ENCODE measurements at places on chromosomes 1 and 21. TPM values are rescaled to one million over a fixed set of nuclear protein-coding genes. Genes with fewer than 3 reads are reported as not detected.

GRCh38 chr1:18203645-18204044 is 96.0 kb downstream of the IGSF21 start:
- DNase-seq: no peak

- DNase-seq: peak; percentile 78
These were observed at the start of gene SAMD11 for GRCh38 chr1:923131-923990. TSS of gene SAMD11 (plus strand) at chr1:923923. CDS start at chr1:924432, 509 bp downstream.

- DNase-seq: no peak
These were observed 9.4 kb upstream of the GNL2 start for GRCh38 chr1:37605061-37605650.

GRCh38 chr1:114750780-114751179 is 7.0 kb downstream of the CSDE1 start:
- peak; percentile 88 for DNase-seq

GRCh38 chr1:154000420-154000819 is 9.9 kb downstream of the RPS27 start:
- DNase-seq: no peak

DNA sequence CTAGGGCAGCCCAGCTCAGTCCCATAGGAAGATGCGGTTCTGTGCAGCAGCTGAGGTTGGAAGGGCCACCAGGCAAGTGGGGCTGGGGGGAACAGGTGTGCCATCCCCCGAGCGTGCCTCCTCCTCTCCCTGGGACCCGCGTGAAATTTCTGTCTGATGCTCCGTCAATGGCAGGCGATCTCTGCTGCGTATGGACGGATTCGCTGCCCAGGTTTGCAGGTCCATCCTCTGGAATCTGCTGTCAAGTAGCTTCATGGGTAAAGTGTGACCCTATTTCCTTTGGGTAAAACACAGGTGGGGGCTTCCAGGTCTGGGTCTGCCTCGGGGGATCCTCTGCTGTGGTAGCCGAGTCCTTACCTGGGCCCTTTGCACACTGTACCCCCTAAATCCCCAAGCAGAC is 114.6 kb upstream of the ARHGEF16 start:
- no peak for DNase-seq

DNA sequence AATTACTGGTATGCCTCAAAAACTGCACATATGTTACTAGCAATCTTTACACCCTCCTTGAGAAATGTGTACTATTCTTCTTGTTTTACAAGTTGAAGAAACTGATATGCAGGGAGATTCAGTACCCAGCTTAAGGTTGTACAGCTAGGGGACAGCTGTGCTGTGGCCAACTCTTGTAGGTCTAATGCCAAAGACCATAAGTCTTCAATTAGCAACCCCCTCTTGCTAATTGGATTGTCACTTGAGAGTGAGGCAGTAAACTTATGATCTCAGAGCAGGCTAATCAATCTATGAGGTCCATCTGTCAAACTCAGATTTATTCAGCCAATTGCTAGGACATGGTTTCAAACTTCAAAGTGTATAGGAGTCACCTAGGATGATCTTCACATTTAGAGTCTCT is 492.0 kb upstream of the USP24 start:
- DNase-seq: no peak

DNA sequence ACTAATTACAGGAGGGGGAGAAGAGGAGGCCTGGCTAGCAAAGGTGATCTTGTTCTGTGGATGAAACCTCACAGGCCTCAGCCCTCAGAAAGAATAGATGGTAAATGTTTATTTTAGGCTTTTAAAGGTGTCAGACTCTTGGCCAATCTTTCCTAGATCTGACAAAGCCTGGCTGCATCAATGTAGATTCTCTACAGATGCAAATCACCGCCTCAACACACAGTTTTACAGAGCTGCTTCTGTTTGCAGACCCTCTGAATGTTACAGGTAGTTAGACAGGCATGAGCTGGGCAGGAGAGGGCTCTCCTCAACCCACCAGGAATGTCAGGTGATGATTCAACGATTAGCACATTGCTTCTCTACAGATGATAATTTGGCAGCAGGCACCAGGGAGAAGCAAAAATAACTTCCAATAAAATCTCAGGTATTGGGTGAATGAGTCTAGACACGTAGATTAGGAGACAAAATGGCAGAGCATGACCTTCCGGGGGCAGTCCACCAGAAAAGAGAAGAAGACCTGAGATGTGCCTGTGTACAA is 105.4 kb upstream of the VANGL1 start:
- DNase-seq: no peak

GRCh38 chr1:27687906-27688305 is 15.9 kb upstream of the IFI6 start:
- DNase-seq: no peak

- no peak for DNase-seq
These were observed 5.3 kb downstream of the RSPH1 start for GRCh38 chr21:42490720-42491119.

GRCh38 chr1:54795841-54796468 is 5.2 kb downstream of the TTC22 start:
- no peak for DNase-seq

DNA sequence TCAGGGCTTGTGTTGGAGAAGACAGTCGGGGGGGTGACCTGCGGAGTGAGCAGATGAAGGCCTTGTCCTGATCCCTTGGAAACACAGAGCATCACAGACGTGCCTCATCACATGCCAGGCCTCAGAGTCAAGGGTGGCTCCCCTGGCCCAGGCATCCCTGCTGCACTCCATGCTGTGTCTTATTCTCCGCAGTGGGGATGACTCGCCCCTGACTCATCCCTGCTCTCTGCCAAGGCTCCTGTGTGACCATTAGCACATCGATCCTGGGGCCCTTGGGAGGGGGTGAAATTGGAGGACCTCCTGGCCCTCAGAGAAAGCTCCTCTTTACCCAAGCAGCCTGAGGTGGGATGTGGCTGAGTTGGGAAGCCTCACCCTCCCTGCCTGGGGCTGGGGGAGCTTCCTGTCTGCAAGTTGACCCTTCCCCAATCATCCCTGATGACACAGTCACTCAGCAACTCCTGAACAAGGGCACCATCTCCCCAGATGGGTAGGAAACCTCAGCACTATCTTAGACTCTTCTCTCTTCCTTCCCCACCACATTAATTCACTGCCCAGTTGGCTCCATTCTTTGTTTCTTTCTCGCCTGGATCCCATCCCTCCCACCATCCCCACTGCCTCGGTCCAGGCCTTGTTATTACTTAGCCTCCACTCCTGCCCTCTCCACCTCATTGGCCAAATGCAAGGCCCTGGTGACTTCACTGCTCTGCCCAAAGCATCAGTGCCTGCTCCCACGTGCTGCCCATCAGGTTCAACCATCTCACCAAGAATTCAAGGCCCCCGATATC is 74.6 kb downstream of the CAMK2N1 start:
- DNase-seq: peak; percentile 94

DNA sequence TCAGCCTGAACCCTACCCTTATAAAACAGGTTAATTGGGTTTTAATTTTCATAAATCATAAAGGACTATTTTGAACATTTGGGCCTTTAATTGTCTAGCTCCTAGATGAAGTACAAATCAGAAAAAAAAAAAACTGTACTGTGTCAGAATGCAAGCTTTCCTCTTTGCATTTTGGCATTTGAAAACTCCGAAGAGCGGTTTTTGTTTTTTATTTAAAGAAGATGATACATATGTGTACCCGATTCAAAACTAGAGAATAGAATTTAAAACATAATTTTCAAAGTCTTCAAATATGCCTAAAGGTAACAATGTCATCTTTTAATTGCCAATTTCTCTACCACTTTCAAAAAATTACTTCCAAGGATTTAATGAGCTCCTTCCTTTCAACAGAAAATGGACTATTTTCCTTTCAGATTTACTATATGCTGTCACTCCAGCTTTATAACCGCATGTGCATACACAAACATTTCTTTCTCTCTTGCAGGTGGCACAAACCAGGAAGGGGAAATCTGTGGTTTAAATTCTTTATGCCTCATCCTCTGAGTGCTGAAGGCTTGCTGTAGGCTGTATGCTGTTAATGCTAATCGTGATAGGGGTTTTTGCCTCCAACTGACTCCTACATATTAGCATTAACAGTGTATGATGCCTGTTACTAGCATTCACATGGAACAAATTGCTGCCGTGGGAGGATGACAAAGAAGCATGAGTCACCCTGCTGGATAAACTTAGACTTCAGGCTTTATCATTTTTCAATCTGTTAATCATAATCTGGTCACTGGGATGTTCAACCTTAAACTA is 33.7 kb downstream of the MRPL39 start:
- DNase-seq: peak; percentile 90

- DNase-seq: no peak
These were observed 111.6 kb downstream of the PLD5 start for GRCh38 chr1:242412921-242413320.

- DNase-seq: no peak
These were observed 12.7 kb downstream of the CSF1 start for GRCh38 chr1:109923131-109923945.

- DNase-seq: peak; percentile 52
These were observed 569.4 kb upstream of the ADAMTS5 start for GRCh38 chr21:27536319-27536718.

DNA sequence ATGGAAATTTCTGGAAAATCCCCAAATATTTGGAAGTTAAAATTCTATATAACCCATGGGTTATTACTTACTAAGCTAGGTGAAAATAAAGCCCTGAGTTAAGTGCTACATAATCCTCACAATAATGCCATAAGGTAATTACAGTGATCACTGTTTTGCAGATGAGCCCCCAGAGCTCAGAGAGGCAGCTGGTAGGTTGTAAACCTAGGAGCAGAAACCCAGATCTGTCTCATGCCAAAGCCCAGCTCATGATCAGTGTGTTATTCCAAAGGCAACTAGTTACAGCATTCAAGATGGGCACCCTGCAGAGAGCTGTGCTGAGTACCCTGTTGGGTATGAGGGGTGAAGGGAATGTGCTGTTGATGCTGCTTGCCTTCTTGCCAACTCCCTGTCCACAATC is 10.8 kb upstream of the MYOG start:
- no peak for DNase-seq

DNA sequence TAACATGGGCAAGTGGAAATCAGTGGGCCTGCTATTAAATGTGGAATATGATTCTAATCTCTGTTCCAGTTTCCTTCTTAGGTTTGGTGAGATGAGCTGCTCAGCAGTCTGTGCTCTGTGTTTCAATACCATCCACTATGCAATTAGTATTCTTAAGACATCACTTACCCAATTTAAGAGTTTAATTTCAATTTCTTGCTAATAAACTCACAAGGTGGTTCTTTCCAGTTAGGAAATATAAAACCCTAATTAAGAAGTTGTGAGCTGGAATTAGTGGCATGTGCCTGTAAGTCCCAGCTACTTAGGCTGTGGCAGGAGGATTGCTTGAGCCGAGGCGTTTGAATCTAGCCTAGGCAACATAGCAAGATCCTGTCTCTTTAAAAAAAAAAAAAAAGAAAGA is 51.7 kb downstream of the MPZL1 start:
- DNase-seq: no peak

- no peak for DNase-seq
These were observed 93.7 kb downstream of the NTMT2 start for GRCh38 chr1:170239445-170239844.

DNA sequence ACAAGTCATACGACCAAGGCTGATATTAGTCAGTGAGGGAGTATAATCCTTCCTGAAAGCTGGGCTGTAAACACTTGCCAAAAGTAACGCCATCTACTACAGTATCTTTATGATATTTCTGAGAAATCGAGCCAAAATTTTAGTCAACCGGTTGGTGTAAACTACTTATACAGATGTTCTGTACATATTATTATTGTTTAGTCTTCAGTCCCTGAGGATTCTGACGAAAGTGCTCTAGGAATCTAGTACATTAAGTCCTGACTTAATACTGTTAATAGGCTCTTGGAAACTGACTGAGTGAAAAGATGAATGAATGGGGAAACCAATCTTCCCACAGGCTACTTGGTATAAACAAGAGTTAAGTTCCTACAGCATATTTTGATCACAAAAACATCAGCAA is 274.3 kb downstream of the USP25 start:
- no peak for DNase-seq

DNA sequence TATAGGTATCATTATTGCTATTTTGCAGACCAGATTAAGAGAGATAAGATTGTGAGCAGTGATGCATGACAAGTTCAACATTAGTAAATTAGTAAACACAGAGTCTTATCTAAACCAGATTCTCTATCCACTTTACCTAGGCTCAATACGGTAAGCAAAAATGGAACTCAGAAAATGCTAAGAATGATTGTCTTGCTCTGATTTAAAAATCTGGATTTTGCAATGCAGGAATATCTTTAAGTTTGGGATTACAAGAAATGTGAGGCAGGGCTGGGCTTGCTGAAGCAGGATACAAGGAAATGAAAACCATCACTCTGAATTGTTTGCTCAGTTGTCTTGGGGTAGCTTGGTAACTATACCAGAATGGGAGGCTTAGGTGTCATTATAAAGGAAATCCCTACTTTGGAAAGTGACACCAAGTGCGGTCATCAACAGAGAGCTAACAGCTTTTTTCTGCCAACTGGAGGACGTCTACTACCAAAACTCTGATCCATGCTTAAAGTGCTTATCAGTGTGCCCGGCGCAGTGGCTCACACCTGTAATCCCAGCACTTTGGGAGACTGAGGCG is 332.7 kb upstream of the RUNX1 start:
- DNase-seq: no peak

DNA sequence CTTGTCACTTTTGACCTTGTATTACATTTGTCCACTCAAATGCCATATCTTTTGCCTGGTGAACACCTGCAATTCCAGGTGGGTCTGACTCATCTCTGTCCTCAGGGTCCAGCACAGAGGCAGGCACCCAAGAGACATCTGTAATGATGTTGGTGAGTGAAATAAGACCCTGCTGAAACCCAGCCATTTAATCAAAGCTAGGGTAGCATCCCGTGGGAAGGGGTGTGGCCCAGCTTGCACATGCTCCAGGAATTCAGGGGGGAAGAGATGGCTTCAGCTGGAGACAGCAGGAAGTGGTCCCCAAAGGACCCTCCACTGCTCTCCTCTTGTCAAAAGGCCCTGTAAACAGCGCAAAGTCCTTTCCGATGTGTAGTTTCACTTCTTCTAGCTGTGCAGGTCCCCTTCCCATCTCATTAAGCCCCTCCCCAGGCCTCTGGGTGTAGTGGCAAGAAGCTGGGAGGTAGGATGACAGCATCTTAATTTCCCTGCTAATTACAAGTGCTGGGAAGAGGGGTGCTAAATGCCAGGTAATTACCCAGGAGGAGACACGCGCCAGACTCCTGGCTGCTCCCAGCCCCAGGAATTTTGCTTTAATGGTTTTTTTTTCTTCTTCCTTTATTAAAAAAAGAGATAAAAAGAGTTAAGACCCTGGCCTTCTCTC is 54.4 kb upstream of the TRABD2B start:
- no peak for DNase-seq

- DNase-seq: no peak
These were observed 89.7 kb downstream of the BCAR3 start for GRCh38 chr1:93591676-93592550.

Gene MROH7
- total RNA-seq: not detected

Gene WNT2B
- 0.23 TPM for total RNA-seq

Gene LCE2B
- total RNA-seq: not detected

Gene FCRL3
- total RNA-seq: not detected

Gene TFF3
- not detected for total RNA-seq

Gene DCST1
- not detected for total RNA-seq

Gene PYHIN1
- 0.17 TPM for total RNA-seq

Gene OR2L5
- total RNA-seq: not detected

Gene ITLN1
- total RNA-seq: not detected

Gene ORC1
- total RNA-seq: 15.6 TPM

Gene PLA2G2C
- not detected for total RNA-seq

Gene OPRD1
- 0.23 TPM for total RNA-seq

Gene BRDT
- not detected for total RNA-seq

Gene FAM72C
- total RNA-seq: 1.8 TPM

Gene MPL
- total RNA-seq: not detected

Gene HIVEP3
- total RNA-seq: 1.5 TPM

Gene KRTAP12-2
- not detected for total RNA-seq
